ENCODE measurements at places on chromosomes 2 and 18.

DNA sequence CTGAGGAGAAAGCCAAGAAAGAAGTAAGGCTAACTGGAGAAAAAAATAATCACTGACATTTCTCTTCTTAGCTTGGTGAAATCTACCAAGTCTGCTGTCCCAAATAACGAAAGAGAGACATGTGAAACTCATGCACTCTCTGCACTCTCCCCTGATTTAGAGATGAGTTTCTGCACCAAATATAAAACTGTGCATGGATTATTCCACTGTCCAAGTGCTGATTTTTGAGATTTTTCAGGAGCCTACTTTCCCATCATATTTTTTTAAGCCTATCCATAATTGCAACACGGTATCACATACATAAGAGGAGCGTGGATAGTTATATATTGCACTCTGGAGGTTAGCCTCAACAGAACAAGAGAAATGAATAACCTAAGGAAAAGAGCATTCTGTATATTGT is 10.0 kb upstream of the RIT2 start:
- DNase-seq: no peak

- no peak for DNase-seq
Measured at GRCh38 chr2:104415284-104415683, 438.6 kb upstream of the POU3F3 start.

GRCh38 chr2:1869987-1870386 is 125.7 kb upstream of the PXDN start:
- DNase-seq: no peak

DNA sequence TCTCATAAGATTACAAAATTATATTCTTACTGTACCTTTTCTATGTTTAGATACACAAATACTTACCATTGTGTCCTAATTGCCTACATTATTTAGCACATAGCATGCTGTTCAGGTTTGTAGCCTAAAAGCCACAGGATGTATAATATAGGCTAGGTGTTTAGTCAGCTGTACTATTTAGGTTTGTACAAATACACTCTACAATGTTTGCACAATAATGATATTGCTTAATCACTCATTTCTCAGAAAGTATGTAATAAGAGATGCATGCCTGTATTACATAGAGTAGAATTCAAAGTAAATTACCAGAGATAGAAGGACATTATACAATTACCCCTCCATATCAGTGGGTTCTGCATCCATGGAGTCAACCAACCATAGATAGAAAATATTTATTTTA is 201.1 kb upstream of the COL3A1 start:
- DNase-seq: peak; percentile 36

DNA sequence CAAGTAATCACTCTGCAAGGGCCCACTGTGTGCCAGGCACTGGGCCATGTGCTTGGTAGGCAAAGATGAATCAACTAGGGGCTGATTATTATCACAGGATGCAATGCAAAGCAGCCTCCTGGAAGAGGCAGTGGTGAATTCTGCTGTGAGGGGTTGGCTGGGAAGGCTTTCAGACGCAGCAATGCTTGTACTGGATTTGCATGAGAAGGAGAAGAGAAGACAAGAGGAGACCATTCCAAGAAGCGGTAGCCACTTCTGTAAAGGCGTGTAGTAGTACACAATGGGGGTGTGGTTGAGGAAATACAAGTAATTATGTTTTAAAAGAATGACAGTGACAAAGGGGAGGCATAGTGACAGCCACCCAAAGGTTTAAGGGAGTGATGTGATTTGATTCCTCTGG is 502.7 kb downstream of the PLCL1 start:
- DNase-seq: no peak

GRCh38 chr2:223297788-223298187 is 245.8 kb downstream of the KCNE4 start:
- no peak for DNase-seq
